ENCODE measurements at places on chromosomes 2 and 18.

DNA sequence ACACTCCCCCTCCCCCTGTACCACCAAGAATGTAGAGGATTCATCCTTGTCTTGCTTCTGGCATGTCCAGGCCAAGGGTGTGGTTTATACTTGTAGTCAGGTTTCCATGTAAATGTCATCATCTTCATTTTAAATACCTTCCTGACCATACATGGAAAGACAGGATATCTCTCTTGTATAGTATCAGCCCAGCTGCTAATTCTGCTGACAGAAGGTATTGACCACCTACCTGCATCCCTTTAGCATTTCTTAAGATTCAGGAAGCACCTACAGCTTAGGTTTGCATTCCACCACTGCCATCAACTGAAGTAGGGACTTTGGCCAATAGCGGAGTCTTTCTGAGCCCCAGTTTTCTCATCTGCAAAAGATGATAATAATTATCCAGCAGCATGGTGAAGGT, 22.9 kb upstream of the FSHR start:
- H3K27me3 ChIP-seq: no peaks in the 10 kb centered on the region
- no peak overlapping the region for H3K27ac ChIP-seq
- DNase-seq: no peak
- no peaks in the 10 kb centered on the region for H3K36me3 ChIP-seq
- H3K4me3 ChIP-seq: no peak overlapping the region

DNA sequence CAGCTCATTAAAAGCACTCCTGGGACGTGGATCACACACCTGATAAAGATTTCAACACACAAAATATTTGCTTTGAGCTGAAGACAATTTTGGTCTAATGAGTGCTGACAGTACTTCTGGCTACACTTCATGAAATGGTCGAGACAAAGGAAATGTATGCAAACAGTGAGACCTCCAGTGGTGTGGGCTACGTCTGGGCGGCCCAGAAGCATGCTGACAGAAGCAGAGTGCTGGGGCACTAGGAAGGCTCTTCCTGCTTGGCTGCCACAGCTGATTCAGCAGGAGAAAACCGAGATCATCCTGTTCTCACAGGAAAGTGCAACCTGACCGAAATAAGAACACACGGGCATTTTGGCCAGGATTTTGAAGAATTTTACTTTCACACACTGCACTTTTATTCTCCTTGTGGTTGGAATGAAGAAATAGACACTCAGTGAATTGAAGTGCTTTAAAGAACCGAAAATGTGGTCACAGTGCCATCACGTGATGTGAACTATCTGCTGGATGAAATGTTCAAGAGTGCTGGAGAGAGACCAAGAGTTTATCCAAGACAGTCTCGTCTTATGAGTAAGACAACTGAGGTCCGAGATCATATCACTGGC, 149.5 kb downstream of the CCBE1 start:
- no peaks in the 10 kb centered on the region for H3K36me3 ChIP-seq
- peaks cover 7% of the 10 kb centered on the region for H3K4me1 ChIP-seq
- no peaks in the 10 kb centered on the region for H3K27me3 ChIP-seq
- no peak overlapping the region for H3K4me3 ChIP-seq
- H3K27ac ChIP-seq: no peak overlapping the region
- DNase-seq: peak; percentile 54

GRCh38 chr18:8413751-8414150, 195.5 kb upstream of the RAB12 start:
- H3K4me1 ChIP-seq: no peaks in the 10 kb centered on the region
- H3K27me3 ChIP-seq: no peaks in the 10 kb centered on the region
- H3K4me3 ChIP-seq: no peak overlapping the region
- no peaks in the 10 kb centered on the region for H3K36me3 ChIP-seq

GRCh38 chr2:23493846-23494245, 108.9 kb downstream of the KLHL29 start:
- no peak for DNase-seq
- H3K36me3 ChIP-seq: no peaks in the 10 kb centered on the region
- H3K27ac ChIP-seq: no peak overlapping the region
- H3K4me1 ChIP-seq: peaks cover 9% of the 10 kb centered on the region
